NCI-H748 treated with DMSO at 0.1 percent for 48 hours (cell line): ENCODE measurements at places on chromosomes 6 and 20.

DNA sequence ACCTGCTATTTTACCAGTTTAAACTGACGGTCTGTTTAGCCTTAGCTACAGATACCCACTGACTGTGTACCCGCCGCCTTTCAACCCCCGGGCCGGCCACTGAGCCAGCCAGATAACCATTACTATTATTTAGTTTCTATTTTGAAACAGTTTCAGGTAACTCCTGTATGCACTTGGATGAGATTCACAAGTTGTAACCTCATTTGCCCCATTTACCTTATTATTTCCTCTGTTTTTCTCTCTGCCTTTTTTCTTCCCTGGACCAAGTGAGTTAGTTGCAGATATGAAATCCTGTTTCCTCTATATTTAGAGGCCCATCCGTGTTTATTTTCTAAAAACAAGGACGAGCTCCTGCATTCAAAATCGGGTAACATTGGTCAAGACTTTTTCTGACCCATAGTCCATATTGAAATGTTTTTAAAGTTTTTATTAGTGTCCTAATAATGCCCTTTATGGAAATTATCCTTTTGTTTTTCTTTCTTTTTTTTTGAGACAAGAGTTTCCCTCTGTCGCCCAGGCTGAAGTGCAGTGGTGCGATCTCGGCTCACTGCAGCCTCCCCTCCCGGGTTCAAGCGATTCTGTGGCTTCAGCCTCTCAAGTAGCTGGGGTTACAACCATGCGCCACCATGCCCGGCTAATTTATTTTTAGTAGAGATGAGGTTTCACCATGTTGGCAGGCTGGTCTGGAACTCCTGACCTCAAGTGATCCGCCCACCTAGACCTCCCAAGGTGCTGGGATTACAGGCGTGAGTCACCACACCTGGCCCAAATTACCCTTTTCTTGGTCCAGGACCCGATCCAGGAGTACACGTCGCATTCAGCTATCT lies 767 bp downstream of the AP5S1 start:
- DNase-seq, result no peak

DNA sequence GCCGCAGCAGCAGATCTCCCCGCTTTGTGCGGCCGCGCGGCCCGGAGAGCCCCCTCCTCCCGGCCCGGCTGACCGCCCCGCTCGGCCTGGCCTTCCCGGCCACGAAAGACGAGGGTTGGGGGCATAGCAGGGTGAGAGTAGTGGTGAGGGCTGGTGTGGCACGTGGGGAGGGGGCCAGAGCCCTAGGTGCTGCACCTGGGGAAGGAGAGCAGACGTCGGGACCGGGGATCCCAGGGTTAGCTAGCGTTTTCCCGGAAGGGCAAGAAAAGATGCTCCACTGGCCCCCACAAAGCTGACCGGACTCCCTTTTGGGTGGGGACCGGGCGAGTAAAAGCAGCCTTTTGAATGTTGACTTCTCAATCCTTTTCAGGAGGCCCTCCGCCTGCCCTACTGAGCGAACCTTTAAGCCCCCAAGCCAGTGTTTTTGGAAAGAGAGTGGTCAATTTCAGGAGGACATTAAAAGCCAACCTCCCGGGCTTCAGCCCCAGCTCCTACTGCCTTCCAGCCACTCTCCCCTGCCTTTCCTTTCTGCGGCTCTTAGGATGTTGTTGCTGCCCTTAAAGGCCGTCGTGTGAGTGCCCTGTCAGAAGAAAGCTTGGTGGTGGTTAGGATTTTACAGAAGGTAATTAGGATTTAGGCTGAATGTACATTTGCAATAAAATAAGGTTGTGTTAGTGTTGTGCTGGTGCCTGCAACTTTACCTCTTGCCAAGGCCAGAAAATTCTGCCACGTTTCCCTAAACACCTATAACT lies 648 bp upstream of the BACH2 start:
- DNase-seq, result no peak

DNA sequence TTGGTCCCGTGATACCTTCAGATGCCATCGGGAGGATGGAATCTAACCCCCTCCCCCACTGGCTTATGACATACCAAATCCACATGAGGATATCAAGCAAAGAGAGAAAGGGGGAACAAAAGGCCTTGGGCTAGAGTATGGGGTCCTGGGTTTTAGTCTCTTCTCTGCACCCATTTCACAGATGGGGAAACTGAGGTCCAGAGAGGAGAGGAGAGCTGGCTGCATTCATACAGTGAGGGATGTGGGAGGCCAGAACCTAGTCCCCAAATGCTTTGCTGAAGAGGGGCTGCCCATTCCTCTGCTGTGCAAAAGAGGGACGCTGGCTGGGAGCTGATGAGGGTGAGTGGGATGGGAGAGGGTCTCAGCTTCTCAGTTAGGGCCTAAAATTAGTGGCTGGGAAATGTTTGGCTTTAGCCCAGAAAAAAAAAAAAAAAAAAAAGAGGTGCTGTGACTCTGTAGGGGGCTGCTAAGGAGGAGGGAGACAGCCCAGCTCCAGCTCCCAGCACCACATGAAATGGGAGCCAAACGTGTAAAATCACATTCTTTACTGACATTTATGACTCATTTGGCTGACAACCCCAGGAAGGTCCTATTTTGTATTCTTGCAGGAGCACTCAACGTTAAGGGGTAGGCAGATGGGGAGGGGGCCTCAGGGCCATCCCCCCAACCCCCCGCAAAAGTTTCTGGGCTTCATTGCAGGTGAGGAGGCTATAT lies 11.9 kb downstream of the XKR7 start:
- no peak for DNase-seq

- DNase-seq, result peak; percentile 37
Measured at GRCh38 chr6:4805553-4806336, 29.5 kb downstream of the CDYL start.

DNA sequence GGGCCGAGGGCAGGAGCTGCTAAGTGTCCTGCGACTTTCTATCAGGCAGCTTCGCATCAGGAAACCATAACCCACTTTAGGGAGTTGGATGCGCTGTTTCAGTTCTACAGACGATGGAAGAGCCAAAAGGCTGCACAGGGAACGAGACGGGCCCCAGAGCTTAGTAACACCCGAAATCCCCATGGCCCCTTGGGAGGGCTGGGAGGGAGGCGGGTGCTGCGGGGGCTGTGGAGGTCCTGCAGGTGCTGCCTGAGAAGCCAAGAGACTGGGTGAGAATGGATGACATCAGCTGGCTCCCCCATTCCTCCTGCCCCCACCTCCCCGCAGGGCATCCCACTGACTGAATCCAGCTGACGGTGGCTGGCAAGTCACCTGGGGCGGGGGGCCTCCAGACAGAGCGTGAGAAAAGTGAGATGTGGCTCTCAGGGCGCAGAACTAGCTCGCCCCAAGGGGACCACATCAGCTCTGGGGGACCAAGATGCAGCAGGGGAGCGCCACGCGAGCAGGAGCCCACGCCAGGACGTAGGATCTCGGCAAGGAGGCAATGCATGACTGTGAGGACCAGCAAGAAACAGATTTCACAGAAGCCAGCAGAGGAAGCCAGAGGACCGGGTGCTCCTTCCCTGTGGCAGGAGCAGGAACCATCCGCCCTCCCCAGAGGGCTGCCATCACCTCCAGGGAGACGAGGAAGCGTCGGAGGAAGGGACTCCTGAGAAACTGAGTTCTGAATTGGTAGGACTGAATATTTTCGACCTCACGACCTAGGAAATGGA lies 36.8 kb downstream of the PNLDC1 start:
- no peak for DNase-seq

GRCh38 chr6:158002249-158002950 lies 20.7 kb downstream of the SYNJ2 start:
- no peak for DNase-seq
